ENCODE measurements at places on chromosomes 7 and 10.
A peak's percentile ranks its signal among the peaks of the same experiment; 100 is the strongest.

DNA sequence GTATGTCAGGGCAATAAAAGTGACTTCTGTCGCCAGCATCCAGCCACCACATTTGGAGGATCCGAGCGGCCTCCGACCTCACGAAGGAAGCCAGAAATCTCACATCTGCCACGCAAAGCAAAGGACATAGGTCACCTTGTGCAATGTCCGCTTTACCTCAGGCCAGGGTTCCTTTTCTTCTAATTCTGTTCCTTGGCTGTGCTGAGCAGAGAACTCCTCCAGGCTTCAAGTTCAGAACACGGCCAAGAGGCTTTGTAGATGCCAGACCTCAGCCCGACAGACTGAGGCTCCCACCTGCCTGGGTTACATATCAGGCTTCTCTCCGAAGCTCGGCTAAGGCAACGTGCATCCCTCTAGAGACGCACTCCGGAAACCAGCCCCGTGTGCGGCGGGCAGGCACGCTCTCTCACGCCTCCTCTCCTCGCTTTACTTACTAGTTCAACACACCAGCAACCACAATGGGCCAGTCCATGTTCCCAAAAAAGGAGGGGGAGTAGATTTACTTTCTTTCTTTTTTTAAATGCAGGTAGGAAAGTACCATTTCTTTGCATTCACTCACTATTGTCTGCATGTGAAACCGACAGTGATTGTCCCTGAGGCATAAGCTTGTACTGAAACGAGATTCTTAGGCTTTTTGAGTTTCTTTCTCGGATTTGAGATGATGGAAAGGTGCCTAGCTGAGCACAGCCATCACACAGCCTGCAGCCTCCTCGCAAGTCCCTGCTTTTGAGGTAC lies 122.4 kb upstream of the AFAP1L2 start:
- peak; percentile 94 for DNase-seq

- no peak for DNase-seq
Measured at GRCh38 chr7:2288503-2288902, 25.7 kb downstream of the SNX8 start.

- DNase-seq = no peak
Measured at GRCh38 chr10:84077768-84078167, 61.5 kb upstream of the GHITM start.

DNA sequence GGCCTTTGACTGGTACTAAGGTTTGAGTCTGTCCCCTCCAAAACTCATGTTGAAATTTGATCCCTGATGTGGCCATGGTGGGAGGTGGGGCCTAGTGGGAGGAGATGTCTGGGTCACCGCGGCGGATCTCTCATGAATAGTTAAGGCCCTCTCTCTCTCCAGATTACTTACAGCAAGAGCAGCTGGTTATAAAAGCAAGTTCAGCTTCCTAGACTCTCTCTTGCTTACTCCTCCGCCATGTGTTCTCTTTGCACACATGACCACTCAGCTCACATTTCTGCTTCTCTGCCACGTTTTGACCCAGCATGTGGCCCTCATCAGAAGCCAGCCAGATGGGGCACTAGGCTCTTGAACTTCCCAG lies 29.9 kb upstream of the ZMIZ1 start:
- DNase-seq = no peak

GRCh38 chr10:74292871-74293427 lies 141.9 kb downstream of the ADK start:
- no peak for DNase-seq

- no peak for DNase-seq
Measured at GRCh38 chr10:35927341-35927740, 285.2 kb upstream of the FZD8 start.

- no peak for DNase-seq
Measured at GRCh38 chr7:32869716-32870115, 21.8 kb downstream of the KBTBD2 start.

GRCh38 chr7:94396596-94396995 lies 1.9 kb downstream of the COL1A2 start:
- no peak for DNase-seq

DNA sequence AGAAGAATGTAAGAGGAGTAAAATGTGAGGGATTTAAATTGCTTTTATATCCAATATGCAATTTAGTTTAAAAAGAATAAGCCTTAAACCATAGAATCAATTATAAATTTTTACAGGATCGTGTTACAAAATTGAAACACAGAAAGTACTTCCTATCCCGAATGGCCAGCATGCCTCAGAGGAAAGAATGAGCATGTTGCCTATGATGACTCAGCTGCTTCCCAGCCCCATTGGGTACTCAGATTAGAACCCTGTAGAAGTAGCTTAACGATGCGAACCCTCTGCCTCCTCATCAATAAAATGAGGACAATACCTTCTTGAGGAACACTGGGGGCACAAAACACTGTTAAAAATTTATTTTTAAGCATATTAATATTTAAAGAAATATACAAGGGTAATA lies 113.4 kb upstream of the CDK1 start:
- DNase-seq = no peak

DNA sequence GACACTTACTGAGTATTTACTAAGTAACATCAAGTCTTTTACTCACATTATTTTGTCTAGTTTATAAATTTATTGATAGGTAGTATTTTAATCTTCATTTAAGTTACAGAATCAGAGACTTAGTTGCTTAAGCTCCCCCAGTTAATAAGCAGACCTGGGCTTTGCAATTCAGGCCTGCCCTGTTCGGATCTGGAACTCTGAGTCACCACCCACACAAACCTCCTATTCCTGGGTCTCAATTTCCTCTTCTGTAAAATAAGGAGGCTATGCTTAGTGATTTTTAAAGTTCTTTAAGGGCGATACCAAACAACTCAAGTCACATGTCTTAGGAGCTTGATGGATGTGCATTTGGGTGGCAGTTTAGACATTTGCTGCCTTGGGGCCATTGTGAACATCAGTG lies 3.5 kb upstream of the MGAM start:
- DNase-seq = no peak

- no peak for DNase-seq
Measured at GRCh38 chr10:109976681-109977080, 31.1 kb upstream of the ADD3 start.

- DNase-seq = no peak
Measured at GRCh38 chr10:86968271-86968993, at the start of gene ADIRF. Gene ADIRF, plus strand, starts transcription at chr10:86968482. Its CDS starts 63 bp downstream, at chr10:86968545.

DNA sequence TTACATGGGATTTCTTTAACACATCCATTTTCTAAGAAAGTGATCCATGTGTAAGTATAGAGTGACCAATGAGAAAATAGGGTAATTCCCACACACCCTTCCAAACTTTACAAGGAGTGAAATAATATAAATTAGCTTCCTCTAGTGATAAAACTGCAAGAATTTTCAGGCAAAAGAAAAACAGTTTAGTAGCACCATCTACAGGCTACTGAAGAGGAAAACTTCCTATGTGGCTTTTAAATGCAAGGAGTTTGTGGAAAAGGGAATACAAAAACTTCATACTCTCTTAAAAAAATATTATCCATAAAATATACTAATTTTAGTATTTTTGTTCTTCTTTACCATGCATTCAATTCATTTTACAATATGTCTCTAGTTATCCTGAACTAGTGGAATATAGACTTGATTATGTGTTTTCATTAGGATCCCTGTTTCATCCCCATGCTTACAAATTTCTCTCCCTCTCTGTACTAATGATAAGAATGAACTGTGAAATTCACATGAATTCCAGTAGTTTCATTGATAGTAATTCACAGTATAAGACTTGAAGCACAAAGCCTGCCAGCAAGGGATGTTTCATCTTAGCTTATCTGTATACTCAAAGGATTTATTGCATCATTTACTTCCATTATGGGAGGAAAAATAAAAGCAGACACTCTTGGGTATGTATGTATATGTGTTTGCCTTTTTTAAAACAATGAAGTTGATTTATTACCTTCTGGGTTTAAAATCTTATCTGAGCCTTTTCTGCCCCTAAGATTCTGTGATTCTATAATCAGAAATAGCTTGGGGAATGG lies 442.9 kb downstream of the AUTS2 start:
- no peak for DNase-seq

GRCh38 chr10:23096802-23097549 lies 1.6 kb downstream of the MSRB2 start:
- DNase-seq = peak; percentile 19

DNA sequence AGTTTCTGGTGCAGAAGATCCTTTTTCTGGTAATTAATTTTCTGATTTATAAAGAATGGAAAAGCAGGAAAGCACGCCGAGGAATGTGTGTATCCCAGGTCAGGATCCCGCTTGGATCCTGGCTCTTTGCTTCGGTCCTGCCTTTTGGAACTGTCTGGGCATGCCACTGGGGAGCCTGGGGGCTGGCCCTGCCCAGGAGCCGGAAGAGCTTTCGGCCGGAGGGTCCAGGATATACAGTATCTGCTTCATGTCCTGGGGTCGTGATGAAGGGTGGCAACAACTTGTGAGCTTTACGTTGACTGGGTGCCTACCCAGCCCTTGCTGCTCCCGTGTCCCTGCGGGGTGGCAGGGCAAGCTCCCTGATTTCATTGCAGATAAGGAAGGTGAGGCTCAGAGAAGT lies 2.4 kb downstream of the SH2D4B start:
- no peak for DNase-seq

DNA sequence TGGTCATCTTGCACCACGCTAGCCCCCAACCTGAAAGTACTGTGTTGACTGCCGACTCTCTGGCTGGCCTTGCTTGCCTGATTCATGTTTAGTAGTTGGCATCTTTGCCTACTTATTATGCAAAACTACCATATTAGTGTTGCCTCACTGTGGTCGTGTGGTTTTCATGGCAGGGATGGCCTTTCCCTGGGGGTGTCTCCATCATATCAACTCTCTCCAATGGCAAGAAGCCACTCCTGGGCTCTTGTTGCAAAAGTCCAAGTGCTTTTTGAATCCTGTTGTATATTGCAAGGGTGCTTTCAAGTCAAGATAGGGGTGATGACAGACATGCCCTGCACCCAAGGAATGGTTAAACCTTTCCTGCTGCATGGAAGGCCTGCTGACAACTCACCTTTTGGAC lies 39.4 kb downstream of the ABLIM1 start:
- DNase-seq = no peak

GRCh38 chr10:926075-926698 lies 5.3 kb downstream of the LARP4B start:
- DNase-seq = no peak

DNA sequence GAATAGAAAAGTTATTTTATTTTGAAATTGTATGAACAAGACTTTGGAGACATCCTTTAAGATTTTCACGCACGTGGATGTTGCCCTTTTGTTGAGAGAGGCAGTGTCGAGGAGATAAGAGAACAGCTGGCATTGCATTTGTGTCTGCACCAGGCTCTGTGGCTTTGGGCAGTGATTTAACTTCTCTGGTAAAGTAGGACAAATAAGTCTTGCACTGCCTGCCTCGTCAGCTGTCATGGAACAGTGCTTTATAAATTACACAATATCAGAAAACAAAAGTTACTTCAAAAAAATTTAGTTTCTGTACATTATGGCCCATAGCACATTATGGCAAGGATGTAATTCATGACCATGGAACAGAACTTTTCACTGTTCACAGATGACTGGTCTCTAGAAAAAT lies 20.1 kb downstream of the SNX10 start:
- DNase-seq = no peak

- no peak for DNase-seq
Measured at GRCh38 chr10:122159141-122159970, 111.7 kb upstream of the BTBD16 start.

- peak; percentile 78 for DNase-seq
Measured at GRCh38 chr10:14583252-14583651, 191.4 kb downstream of the FAM107B start.

DNA sequence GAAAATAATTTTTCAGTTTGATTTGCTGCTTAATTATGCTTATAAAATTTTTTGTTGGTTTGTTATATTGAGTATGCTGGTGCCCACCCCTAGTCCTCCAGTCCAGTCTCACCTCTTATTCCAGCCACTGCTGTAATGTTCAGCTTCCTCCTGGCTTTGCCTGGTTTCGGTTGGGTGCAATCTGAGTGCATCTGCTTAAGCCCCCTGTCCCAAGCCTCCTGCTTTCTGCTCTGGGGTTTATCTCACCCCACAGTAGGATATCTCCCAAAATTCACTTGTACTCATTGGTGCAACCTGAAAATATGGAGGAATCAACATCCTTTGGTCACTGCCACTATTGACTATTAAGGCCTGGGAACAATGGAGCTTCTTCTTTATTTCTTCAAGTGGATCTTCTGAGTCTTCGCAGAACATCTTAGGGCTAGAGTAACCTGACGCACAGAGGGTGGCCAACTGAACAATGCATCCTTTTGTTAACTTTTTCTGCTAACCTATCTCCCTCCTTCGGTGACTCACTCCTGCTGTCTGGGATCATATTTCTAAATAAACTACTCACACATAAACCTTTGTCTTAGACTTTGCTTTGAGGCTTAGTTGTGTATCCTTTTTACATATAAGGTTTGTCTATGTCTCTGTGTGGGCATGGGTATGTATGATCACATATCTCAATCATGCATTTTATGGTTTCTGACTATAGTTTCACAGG lies 19.1 kb upstream of the SOSTDC1 start:
- no peak for DNase-seq

- DNase-seq = no peak
Measured at GRCh38 chr7:80821771-80822319, 97.0 kb downstream of the SEMA3C start.

DNA sequence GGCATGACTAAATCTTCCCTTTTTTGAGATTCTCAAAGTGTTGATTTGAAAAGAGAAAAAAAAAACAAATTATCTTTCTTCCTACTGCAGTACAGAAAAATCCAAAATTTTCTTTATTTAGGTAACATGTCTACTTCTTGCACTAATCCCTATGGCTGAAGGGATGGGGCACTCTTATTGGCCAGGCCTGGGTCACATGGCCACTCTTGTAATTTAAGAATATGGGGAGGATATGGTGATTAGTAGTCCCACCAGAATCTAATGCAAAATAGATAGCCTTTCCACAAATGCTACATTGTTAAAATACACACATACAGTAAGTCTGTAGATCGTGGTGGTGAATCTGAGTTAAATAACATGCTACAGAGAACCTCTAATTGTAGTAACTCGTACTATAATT lies 7.0 kb upstream of the PALS2 start:
- DNase-seq = no peak

DNA sequence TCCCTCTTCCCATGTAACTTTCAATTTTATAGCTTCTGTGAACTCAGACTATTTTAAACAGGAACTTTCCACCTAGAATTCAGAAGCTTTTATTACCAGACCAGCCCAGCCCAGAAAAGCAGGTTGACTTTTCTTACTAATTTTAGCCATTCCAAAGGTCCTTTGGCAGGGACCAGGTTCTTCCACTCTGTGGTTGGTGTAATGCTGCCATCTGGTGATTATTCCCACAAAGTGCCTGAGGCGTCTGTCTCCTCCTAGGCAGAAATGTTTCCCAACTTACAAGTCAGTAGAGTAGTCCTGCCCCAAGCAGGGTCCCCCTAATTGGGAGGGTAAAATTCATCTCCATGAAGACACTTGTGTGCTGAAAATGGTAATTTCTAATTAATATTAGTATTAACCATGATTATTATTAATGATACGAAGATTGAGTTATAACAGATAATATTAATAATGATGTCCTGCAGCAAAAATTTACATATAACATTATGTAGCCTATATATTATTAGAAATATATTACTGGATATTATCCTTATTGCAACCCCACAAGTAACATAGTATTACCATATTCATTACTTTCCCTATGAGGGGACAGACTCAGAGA lies 53.0 kb upstream of the PPP1R17 start:
- DNase-seq = peak; percentile 5
